Pancreas (tissue), 10 donors: ENCODE measurements at places on chromosomes 6 and 20. TPM values are rescaled to one million over a fixed set of nuclear protein-coding genes. Genes with fewer than 3 reads are reported as not detected.
A peak's percentile ranks its signal among the peaks of the same experiment; 100 is the strongest.

- no peaks in the 10 kb centered on the region for H3K36me3 ChIP-seq
- H3K4me3 ChIP-seq = no peak overlapping the region
- peaks cover 8% of the 10 kb centered on the region for H3K4me1 ChIP-seq
- no peak for DNase-seq
- no peaks in the 10 kb centered on the region for H3K27me3 ChIP-seq
- H3K27ac ChIP-seq = no peak overlapping the region
Measured at GRCh38 chr6:25486550-25486949, 165.5 kb upstream of the SCGN start.

- H3K27me3 ChIP-seq = no peaks in the 10 kb centered on the region
- no peaks in the 10 kb centered on the region for H3K4me1 ChIP-seq
Measured at GRCh38 chr6:70886661-70887060, 70.2 kb downstream of the B3GAT2 start.

DNA sequence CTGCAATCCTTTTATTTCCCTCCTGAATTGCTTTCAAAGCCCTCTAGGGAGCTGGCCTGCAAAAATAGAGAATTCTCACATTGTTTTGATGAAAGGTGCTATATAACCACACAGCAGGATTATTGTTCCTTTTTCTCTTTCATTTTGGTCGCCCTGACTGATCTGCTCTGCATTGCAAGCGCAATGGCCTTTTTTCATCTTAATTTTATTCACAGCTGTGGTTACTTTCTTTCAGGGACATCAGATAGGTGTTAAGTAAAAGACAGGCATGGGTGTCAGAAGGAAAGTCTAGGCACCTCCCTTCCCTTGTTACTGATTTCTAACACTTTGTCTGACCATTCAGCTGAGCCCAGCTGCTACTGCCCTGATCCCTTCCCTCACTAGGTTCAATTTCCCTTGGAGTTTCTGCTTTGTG lies 850.5 kb upstream of the MAP3K7 start:
- DNase-seq = no peak
- H3K27me3 ChIP-seq = no peaks in the 10 kb centered on the region
- H3K36me3 ChIP-seq = no peaks in the 10 kb centered on the region

GRCh38 chr20:1711826-1712601 lies 54.4 kb upstream of the SIRPG start:
- H3K4me3 ChIP-seq = no peak overlapping the region
- H3K27me3 ChIP-seq = no peaks in the 10 kb centered on the region
- DNase-seq = no peak
- no peaks in the 10 kb centered on the region for H3K36me3 ChIP-seq

DNA sequence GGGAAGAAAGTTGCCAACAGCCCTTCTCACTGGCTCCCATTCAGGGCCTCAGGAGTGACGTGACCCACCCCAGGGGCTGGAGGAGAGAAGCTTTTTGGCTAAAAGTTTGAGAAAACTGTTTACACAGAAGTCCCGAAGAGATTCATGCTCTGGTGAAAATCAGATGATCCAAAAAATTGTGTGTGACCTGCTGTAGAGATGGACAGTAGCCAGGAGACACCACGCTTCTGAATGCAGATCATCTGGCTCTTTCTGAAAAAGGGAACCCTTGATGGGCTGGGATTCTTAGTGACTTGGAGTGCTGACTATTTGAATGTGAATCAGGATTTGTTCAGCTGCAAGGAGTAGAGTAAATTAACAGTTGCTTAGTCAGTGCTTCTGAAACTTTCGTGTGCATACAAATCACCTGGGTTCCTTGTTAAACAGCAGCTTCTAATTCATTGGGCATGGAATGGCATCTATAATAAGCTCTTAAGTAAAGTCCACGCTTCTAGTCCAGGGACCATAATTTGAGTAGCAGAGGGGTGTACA lies 265.1 kb downstream of the PREX1 start:
- H3K4me1 ChIP-seq = no peaks in the 10 kb centered on the region
- no peak for DNase-seq
- no peak overlapping the region for H3K27ac ChIP-seq
- H3K36me3 ChIP-seq = no peaks in the 10 kb centered on the region
- H3K4me3 ChIP-seq = no peak overlapping the region

GRCh38 chr20:4082406-4083097 lies 67.2 kb upstream of the RNF24 start:
- H3K36me3 ChIP-seq = no peaks in the 10 kb centered on the region
- H3K4me3 ChIP-seq = no peak overlapping the region
- H3K27ac ChIP-seq = peak overlapping the region; percentile 9

GRCh38 chr6:81023007-81023582 lies 729.4 kb downstream of the TENT5A start:
- no peak overlapping the region for H3K4me3 ChIP-seq
- no peak for DNase-seq
- H3K27ac ChIP-seq = no peak overlapping the region
- H3K27me3 ChIP-seq = no peaks in the 10 kb centered on the region

- no peaks in the 10 kb centered on the region for H3K4me1 ChIP-seq
- H3K27ac ChIP-seq = peak overlapping the region; percentile 1
- no peak overlapping the region for H3K4me3 ChIP-seq
- no peaks in the 10 kb centered on the region for H3K36me3 ChIP-seq
Measured at GRCh38 chr6:21219856-21220255, 373.7 kb upstream of the SOX4 start.

GRCh38 chr20:63835021-63835858 lies 4.2 kb upstream of the ZBTB46 start:
- H3K4me1 ChIP-seq = no peaks in the 10 kb centered on the region
- no peak overlapping the region for H3K27ac ChIP-seq
- H3K36me3 ChIP-seq = no peaks in the 10 kb centered on the region
- peak; percentile 95 for DNase-seq
- no peak overlapping the region for H3K4me3 ChIP-seq

Gene PBOV1
- total RNA-seq = not detected

Gene LYRM4
- 13.5 TPM for total RNA-seq

Gene SLC17A1
- not detected for total RNA-seq

Gene CCN5
- 1.2 TPM for total RNA-seq

Gene TOP1
- total RNA-seq = 25.6 TPM

Gene HUS1B
- 0.59 TPM for total RNA-seq

Gene UNC5CL
- total RNA-seq = 12.5 TPM

Gene ABHD16A
- 34.2 TPM for total RNA-seq
